ENCODE measurements at places on chromosomes 1 and 21.

- no peak for DNase-seq
Measured at GRCh38 chr1:170618421-170618820, 45.5 kb upstream of the PRRX1 start.

DNA sequence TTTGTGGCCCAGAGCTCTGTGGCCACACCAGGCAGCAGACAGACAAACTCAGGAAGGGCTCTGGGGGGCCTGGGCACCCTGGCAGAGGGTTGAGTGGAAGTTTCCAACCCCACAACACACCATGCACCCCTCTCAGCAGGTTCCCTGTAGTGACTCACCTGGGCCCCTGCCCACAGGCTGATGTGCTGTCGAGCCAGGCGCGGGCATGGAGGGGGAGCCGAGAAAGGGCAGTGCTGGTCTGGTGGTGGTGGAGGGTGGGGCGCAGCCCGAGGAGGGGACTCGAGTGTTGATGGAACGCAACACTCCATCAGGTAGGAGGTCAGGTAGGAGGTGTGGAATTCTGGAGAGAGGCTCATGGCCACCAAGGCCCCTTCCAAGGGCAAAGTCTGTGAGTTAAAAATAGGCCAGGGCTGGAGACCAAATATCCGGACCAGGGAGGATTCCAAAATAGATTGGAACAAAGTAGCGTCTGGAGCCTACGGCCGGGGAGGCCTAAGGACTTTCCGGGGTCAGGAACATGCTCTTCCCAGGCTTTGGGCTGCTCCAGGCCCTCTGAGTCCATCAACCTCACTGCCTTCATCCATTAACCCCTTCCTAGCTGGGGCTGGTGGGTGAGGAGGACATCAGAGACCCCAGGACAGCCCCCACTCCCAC lies 191.5 kb upstream of the AJAP1 start:
- no peak for DNase-seq

DNA sequence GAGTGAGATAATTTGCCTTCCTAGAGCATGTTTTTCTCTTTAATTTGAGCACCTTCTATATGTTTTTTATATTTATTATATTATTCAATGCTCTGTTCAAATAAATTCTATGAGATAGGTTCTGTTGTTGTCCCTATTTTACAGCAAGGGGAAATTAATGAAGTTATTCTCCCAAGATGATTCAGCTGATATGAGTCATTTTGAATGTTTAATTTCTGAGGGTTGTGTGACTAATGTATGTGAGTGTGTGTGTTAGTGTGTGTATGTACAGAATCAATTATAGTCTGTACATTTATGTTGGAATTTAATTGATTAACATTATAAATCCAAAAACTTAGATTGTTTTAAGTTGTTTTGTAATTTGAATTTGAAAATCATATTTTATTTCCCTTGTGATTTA lies 1536.7 kb upstream of the B3GALT2 start:
- no peak for DNase-seq

DNA sequence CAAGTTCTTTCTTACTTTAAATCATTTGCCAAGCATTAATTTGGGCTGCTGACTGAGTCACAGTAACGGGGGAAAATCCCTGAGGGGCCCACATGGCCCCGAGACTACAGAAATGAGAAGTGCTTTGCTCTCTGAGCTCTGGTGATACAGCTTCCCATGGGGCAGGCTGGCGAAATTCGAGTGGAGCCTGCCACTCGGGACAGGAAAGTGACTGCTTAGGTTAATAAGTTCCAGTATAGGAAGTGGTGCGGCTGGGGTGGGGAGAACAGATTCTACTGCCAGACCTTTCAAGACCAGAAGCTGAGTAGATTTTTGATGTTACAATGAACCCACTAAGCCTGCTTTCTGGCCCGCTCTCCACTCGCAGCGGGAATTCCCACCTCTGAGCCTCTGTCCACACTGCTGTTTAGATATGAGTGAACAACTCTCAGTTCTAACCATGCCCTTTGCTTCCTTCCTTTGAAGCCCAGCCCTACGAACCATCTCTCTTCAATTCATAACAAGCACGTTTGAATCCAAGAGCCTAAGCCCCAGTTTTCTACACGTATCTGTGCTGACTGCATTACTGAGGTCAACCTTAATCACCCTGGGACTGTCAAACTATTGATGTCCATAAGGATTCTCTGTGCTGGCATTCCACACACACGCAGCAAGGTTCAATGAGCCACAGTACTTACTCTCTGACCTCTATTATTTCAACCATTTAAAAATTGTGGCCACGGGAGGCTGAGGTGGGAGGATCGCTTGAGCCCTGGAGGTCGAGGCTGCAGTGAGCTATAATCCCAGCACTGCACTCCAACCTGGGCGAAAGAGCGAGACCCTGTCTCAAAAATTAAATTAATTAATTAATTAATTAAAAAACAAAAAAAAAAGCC lies 9.6 kb downstream of the ZBTB17 start:
- DNase-seq = peak; percentile 53

- no peak for DNase-seq
Measured at GRCh38 chr1:203684094-203684493, 57.5 kb downstream of the ATP2B4 start.

DNA sequence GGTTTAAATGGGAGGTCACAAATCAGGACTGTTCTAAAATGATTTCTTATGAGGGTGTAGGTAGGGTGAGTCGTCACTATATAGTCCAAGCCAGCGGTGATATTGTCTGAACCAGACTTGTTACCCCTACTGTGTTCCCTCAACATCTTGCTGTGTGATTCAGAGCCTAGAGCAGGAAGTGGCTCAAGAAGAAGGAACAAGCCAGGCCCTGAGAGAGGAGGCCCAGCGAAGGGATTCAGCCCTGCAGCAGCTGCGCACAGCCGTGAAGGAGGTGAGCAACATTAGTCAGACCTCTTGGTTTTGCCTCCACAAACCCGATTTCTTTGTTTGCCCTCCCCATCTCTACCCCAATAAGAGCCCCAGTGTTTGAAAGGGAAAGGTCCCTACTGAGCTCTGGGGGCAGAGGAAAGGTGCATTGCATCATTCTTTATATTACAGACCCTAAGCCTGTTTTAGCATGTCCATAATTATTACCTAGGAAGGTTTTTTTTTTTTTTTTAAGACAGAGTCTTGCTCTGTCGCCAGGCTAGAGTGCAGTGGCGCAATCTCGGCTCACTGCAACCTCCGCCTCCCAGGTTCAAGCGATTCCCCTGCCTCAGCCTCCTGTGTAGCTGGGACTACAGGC lies 5.0 kb upstream of the SH3BGRL3 start:
- DNase-seq = no peak

GRCh38 chr1:93816970-93817678 lies 61.9 kb downstream of the DNTTIP2 start:
- DNase-seq = no peak

DNA sequence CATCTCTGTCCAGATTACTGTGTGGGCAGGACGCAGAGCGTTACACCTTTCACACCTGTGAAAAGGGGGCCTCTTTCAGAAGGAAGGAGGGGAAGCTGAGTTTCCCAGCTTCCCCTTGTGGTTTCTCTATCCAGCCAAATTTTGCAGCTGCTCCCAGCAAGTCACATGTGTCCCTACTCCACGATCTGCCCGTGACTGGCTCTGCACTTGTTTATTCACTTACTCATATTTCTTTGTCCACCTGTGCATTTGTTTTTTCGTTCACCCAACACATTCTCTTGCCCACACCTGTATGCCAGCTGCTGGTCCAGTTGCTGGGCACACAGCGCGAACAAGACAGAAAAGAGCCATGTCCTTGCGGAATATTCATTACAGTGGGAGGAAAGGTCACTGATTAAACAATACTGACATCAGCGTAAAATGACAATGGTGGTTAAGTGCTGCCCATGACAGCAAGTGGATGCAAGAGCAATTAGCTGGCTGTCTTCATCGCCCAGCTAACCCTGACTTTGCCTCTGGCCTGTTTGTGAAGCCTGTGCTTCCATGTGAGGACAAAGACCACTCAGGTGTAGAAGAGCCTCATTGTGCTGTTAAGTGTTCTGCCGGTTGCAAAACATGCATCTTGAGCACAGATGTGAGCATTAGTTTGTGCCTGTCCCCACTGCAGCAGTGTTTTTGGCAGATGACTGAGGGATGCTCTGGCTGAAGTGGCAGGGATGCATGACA lies 28.6 kb upstream of the NEK2 start:
- DNase-seq = no peak

DNA sequence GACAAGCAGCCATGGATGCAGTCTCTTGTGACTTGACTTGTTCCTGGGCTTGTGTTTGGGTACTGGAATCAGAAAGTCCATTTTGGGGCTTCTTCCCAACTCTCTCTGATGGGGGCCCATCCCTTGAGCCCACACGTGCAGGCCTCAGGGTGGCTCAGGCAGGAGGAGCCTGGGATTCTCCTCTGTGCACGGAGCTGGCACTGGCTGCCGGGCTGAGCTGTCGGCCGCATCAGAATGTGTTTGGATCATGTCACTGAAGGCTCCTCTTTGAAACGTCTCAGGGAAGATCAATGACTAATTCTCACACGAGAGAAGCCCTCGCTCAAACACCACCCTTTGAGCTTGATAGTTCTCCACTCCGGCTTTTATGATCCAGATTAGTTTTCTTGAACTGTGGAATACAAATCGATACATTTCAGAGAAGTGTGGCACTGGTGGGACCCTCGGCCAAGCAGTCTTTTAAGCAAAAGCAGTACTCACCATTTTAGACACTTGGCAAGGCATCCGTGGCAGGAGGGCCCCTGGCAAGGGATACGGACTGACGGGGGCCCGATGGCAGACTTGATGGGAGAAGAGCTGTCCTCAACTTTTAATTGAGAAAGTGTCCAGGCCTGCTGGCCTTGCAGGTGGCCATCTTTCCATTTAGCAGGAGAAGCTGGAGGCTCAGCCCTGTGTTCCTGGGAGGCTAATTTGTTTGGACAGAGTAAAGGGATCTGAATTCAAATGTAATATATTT lies 220.7 kb upstream of the C1orf174 start:
- DNase-seq = no peak

DNA sequence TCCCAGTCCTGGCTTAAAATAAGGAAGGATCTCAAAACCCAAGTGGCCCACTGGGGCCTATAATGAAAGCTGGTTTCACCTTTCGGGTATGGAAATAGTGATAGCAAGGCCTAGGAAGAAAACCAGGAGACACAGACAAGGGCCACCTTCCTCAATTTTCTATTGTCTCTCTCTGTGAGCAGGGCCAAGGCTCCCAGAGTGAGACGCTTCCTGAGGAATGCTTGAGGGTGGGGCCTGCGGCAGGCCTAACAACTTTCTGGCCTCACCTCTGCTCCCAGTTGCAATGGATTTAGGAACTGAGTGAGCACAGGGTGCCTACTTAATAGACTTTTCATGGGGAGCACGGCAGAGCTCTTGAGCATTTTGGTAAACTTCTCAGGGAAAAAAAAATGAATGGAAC lies 300.9 kb downstream of the ASTN1 start:
- DNase-seq = no peak

DNA sequence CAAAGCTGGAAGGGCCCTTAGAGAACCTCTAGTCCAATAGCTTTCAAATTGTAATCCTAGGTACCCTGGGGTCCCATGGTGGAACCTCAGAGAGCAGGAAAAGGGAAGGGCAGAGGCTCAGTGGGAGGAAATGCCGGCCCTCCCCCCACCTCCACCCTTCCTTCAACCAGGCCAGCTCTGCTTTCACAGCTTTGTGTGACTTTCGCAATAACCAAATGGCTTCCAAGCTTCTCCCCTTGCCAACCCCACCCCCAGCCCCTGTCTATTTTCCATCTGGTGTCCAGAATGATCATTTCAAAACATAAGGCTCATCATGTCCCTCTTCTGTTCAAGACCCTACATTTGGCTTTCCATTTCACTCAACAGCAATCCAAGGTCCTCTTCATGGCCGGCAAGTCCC lies 74.4 kb downstream of the CD58 start:
- DNase-seq = no peak

GRCh38 chr1:150922519-150922975 lies 3.6 kb upstream of the SETDB1 start:
- DNase-seq = peak; percentile 82

- no peak for DNase-seq
Measured at GRCh38 chr1:171792656-171793369, 11.4 kb downstream of the METTL13 start.

DNA sequence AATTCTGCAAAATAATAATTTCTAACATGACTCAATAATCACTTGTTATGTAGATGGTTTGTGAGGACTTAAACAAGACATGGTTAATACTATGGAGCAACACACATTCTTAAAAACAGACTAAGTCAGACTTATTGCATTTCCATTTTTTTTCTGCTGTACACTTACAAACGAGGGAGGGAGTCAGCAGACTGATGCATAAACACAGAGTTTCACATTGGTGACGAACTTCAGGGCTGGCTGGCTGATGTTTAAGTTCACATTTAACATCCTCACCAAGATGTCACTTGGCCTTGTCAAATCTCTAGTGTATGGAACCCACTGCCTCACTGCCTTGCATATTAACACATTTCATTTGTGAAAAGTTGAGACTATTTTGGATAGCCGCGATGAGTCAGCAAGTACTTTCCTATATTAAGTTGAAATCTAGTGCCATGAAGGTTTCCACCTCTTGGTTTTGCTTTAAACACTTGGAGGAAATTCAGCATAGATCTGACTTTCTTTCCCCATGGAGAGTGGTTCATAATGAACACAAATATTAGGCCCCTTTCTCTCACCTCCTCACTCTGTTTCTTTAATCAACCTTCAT lies 337.5 kb upstream of the RUNX1 start:
- DNase-seq = no peak
